Kasumi-1 (cell line): ENCODE measurements at places on chromosomes 2 and 18.

GRCh38 chr2:233470839-233471238, 95.7 kb downstream of the USP40 start:
- no peak for DNase-seq

GRCh38 chr2:27086724-27087593, at the start of gene KHK:
TSS of gene KHK (plus strand) at chr2:27086772. CDS start at chr2:27087260, 488 bp downstream.
- DNase-seq: peak; percentile 35

DNA sequence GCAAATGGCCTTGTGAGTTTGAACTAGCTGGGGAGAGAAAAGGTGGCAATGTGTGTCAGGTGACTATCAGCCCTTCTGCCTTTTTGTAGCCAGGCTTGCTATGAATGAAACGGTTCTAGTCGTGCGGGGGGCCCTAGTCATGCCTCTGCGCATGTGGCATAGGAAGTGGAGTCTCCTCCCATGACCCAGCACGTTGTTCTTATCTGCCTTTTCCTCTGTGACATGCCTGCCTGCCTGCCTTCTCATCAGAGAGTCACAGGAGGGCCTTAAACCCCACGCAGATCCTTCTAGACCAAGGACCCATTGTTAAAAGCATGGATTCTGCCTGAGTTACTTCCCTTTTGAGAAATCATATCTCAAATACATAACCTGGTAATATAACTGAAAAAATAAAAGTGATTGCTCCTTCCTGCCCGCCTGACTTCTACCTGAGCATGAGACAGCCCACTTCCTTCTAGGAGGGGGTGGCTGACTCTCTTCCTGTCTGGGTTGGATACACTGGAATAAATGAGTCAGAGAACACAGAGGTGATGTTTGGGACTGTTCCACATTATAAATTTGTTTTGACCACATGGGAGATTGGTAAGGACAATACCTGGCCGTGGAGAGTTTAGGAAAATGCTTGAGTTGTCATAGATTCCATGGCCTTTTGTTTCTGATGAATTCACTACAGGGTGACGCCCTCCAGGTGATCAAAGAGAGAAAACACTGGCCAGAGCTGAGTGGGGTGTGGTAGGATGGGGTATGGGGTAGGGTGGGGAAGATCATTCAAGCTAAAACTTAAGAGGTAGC, 49.8 kb downstream of the FBLN7 start:
- DNase-seq: no peak

DNA sequence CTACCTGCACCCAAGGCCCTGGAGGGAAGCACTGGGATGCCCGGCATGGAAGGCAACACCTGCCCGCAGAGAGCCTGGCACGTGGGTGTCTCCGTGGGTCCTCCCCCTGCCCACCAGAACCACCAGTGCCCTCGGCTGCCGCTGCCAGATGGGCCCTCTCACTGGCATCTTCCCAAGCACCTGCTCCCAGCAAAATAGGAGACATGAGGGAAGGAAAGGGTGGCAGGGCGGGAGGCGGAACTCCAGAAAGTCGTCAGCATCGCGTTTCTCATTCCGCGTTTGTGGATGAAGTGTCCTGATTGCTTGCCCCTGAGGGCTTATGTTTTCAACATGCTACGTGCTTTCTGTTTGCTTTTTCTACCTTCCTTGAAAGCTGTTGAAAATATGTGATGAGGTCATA, 8.8 kb upstream of the SNTG2 start:
- no peak for DNase-seq

- peak; percentile 40 for DNase-seq
These were observed 29.4 kb downstream of the AOX1 start for GRCh38 chr2:200615247-200615646.

- no peak for DNase-seq
These were observed 948 bp upstream of the GATA6 start for GRCh38 chr18:22168360-22168921.

GRCh38 chr2:19272039-19272438, 86.4 kb downstream of the OSR1 start:
- DNase-seq: no peak

DNA sequence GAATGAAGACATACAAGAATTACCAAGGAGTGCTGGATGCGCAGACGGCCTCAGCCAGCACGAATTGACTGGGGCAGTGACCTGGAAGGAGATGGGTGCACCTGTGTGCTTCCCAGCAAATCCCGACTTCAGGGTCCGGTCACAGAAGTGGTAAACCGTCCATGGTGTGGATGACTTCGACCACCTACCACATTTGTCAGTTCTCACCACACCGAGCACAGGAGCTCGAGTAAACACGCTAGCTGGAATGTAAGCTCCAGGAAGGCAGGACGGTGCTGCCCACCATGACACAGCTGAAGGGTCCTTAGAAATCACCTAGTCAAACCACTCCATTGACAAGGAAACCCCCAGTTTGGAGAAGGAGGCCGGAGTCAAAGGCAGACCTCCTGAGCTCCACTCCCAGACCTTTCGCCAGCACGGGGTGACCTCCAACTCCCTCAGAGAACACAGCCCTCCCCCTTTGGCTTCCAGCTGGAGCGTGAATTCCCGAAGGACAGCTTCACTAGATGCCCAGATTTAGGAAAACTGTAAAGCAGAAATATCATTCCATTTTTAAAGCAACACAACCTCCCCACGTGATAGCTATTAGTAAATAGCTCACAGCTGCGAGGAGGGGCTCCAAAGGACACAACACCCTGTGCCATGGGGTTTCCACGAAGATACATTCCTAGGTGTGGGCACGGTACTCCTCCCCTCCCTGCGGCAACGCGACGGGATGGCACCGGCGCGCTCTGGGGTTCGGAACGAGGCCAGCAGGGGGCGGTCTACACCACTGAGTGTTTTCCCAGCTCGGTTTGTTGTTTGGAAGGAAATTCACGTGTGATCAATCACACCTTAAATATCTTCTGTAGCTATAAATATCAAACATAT, 34.1 kb upstream of the GNAL start:
- peak; percentile 61 for DNase-seq

GRCh38 chr2:162072976-162073887, 783 bp downstream of the DPP4 start:
- DNase-seq: no peak

GRCh38 chr2:170783549-170783948, 13.4 kb downstream of the ERICH2 start:
- no peak for DNase-seq

DNA sequence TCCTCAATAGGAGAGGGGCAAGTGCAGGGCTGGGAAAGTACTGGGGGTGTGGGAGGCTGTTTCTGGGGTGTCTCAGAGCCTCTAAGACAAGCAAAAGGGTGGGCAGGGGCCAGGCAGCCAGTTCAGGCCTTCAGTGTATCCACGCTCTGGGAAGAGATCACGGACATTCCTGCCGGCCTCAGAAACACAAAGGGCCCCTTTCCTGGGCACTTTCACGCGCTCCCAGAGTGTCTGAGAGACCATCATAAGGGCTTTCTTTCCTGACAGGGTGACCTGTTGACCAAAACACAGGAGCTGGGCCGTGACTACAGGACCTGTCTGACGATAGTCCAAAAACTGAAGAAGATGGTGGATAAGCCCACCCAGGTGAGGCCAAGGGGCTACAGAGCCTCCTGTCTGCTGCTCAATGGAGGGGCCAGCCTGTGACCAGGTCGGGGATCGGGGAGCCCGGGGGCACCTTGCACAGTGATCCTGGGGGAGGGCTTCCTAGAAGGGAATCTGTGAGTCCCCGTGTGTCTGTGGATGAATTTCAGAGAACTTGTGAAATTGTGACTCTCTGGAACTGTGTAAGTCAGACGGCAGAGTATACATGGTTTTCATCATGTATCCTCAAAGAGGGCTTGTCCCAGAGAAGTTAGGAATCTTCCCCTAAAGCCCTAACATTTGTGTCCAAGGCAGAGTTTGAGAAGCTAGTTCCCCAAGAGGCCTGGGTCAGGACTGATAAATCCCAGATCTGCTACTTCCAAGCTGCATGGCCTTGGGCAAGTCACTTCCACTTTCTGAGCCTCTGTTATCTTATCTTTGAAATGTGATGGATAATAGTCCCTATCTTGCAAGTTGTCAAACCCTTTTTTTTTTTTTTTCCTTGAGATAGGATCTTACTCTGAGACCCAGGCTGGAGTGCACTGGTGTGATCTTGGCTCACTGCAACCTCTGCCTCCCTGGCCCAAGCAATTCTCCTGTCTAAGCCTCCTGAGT, 1.8 kb downstream of the GNLY start:
- DNase-seq: no peak

DNA sequence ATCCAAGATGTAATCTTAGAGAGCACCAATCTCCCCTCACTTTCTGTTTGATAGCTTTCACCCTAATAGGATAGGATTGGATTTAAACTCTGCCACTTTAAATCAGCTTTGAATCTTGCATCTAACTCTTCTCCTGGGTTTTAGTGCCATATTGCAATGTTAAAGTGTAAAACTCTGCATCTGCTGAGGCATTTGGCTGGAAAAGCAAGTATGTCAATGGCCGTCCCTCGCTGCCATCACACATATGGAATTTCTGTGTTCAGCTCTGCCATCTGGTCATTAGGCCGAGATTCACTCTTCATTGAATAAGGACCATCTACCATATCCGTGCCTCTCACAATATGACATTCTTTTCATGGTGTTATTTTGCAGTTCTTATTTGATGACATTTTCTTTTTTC, 728.1 kb upstream of the PIK3C3 start:
- DNase-seq: no peak
